Activated CD4-positive, alpha-beta memory T cell treated with anti-CD3 and anti-CD28 coated beads for 36 hours (primary cell): ENCODE measurements at places on chromosomes 7 and 10. TPM values are rescaled to one million over a fixed set of nuclear protein-coding genes. Genes with fewer than 3 reads are reported as not detected.

Gene ADARB2
- 2.2 TPM for total RNA-seq

Gene SDK1
- 0.14 TPM for total RNA-seq

Gene ARHGEF35
- 9.6 TPM for total RNA-seq

- no peak overlapping the region for H3K27ac ChIP-seq
- peaks cover 1% of the 10 kb centered on the region for H3K36me3 ChIP-seq
- H3K4me1 ChIP-seq = no peaks in the 10 kb centered on the region
These were observed 97.7 kb upstream of the MTPN start for GRCh38 chr7:136074843-136075242.

DNA sequence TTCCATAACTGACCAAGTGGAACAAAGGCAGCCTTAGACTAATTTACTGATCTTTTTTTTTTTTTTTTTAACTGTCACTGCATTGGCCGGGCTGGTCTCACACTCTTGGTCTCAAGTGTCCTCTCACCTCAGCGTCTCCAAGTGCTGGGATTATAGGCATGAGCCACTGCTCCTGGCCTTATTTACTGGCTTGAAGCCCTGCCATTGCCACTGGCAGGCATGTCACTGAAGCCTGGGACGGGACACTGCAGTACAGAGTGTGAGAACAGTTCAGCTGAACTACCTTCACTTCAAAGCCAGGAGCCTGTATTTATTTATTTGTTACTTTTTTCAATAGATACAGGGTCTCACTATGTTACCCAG lies 15.4 kb upstream of the ARHGAP12 start:
- no peak for DNase-seq
- no peak overlapping the region for H3K4me3 ChIP-seq
- no peaks in the 10 kb centered on the region for H3K27me3 ChIP-seq
- no peak overlapping the region for H3K27ac ChIP-seq
- peaks cover 7% of the 10 kb centered on the region for H3K4me1 ChIP-seq

DNA sequence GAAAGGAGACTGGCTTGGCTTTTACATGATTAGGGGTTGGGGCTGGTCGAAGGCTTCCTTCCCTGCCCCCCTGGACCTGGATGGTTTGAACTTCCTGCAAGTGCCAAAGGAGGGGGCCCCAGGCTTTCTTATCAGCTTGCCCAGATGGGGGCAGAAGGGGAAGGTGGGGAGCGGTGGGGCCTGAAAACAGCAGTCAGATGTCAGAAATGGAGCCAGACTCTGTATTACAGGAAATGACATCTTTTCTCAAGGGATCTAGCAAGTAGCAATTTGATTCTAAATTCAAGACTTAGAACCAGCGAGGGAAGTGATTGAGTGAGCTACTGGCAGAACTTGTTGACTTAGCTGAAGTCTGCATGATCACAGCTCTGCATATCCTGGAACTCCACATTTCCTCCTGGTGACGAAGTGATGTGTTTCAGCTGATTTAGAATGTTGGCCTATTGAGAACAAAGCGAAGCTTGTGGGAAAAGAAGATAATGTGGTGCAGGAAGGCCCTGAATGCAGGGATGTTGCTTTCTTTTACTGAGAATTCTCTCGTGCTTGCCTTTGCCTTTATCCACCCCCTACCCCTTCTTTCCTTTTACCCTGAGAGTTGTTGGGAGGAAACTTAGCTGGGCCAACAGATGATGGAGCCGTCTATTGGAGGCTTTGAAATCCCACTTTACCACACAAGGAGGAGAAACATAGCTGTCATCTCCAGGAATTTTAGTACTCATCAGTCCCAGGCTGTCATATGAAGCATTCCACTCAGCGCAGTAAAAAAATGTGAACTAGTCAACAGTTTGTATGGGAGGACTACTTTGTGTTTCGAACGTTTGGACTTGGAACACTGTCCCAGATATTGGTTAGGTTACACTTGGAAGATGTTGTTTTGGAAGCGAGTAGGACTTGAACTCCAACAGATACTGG lies 43.2 kb downstream of the CCNY start:
- no peak overlapping the region for H3K27ac ChIP-seq
- no peaks in the 10 kb centered on the region for H3K27me3 ChIP-seq
- no peak overlapping the region for H3K4me3 ChIP-seq
- DNase-seq = peak; percentile 19
- peaks cover 68% of the 10 kb centered on the region for H3K4me1 ChIP-seq

DNA sequence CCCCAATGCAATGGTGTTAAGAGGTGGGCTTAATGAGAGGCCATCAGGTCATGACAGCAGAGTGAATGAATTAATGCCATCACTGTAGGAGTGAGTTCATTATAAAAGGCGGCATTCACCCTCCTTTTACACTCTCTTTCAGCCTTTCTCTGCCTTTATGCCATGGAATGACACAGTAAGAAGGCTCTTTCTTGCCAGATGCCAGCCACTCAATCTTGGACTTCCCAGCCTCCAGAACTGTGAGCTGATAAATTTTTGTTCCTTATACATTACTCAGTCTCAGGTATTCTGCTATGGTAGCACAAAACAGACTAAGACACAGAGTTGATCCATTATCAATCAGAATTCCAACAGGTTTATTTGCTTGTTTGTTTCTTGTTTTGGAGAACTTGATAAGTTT lies 3.2 kb downstream of the TCAF1 start:
- no peaks in the 10 kb centered on the region for H3K27me3 ChIP-seq
- no peak overlapping the region for H3K27ac ChIP-seq

DNA sequence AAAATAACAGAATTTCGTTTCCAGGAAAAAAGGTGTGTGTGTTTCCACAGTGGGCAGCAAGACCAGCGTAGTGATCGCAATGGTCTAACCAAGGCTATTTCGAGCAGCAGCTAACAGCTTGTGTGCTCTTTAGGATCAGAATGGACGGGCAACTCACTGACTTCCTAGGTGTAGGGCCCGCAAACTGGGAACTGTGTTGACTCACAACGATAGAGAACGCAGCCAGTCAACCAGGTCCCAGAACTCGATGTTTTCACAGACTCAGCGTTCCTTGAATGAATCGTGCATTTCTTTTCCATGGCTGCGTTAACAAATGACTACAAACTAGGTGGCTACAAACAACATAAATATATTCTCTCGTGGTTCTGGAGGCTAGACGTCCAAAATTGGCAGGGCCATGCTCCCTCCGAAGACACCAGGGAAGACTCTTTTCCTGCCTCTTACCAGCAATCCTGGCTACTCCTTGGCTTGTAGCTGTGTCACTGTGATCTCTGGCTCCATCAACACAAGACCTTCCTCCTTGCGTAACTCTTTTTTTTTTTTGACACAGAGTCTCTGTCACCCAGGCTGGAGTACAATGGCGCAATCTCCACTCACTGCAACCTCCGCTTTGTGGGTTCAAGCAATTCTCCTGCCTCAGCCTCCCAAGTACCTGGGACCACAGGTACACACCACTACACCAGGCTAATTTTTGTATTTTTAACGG lies 39.1 kb downstream of the PODXL start:
- peaks cover 12% of the 10 kb centered on the region for H3K4me1 ChIP-seq
- H3K27me3 ChIP-seq = peaks cover 2% of the 10 kb centered on the region
- no peak overlapping the region for H3K27ac ChIP-seq
- H3K36me3 ChIP-seq = no peaks in the 10 kb centered on the region

Gene WNT16
- total RNA-seq = not detected
